ENCODE measurements at places on chromosomes 12 and 14.

DNA sequence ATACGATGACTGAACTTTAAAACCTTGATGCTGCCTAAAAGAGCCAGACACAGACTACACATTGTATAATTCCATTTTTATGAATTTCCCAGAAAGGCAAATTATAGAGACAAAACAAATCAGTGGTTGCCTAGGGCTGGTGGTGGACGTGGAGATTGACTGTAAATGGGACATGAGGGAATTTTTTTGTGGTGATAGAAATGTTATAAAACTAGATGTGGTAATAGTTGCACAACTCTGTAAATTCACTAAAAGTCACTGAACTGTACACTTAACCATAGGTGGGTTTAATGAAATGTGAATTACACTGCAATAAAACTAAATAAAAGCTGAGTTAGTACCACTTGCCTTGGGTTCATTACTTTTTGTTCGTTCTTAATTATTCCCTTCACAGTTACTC is 72.1 kb downstream of the PLEKHA5 start:
- DNase-seq = no peak

- DNase-seq = no peak
These were observed 30.0 kb upstream of the LRRK2 start for GRCh38 chr12:40194846-40195245.

DNA sequence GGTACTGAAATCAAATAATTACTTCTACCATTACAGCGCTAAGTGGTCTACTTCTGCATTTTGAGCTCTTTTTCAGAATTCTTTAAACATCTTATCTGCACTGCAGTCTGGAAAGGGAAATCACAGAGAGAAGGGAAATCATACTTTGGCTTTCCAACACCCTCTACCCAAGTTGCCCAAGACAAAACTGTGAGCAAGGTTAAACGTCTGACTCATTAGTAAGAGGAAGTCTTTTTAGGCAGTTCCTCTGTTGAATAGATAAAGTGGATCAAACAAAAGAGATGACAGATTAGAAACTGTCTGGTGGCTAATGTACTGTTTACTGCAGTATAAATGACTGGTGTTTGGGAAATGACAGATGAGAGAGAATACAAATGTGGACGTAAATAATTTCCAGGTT is 858.1 kb downstream of the NRXN3 start:
- no peak for DNase-seq

- no peak for DNase-seq
These were observed 43.2 kb upstream of the TUNAR start for GRCh38 chr14:95833429-95833828.

GRCh38 chr12:93015871-93016751 is 87.0 kb upstream of the EEA1 start:
- no peak for DNase-seq
